ENCODE measurements at places on chromosomes 2 and 18.

DNA sequence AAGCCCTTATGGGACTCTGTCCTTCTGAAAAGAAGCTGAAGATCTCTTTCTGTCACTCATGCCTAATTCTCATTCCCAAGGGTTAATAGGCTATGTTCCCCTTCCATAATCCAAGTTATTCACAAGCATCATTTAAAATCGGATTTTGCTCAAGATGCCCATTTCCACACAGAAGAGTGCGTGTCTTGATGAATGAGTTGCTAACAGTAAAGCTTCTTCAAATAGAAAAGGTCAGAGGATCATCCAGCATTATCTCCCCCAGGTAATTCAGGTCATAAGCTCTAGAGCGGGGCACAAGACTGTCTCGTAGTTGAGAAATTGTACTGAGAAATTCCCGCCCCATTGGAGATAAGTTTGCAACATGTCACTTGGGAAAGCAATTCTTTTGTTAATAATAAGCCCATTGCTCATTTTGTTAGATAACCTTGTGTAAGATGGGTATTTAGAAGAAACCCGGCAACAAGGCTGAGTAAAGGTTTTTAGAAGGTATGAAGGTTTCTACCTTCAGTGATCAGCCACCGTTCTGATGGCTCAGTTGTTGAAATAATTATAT lies 290.7 kb upstream of the EPAS1 start:
- DNase-seq: no peak

- DNase-seq: no peak
Measured at GRCh38 chr18:63259567-63260379, 59.8 kb downstream of the BCL2 start.

- DNase-seq: no peak
Measured at GRCh38 chr2:117854610-117855009, 40.1 kb downstream of the DDX18 start.

GRCh38 chr2:2273421-2273820 lies 57.7 kb downstream of the MYT1L start:
- DNase-seq: no peak
